SJCRH30 (cell line): ENCODE measurements at places on chromosomes 1 and 21. TPM values are rescaled to one million over a fixed set of nuclear protein-coding genes. Genes with fewer than 3 reads are reported as not detected.

DNA sequence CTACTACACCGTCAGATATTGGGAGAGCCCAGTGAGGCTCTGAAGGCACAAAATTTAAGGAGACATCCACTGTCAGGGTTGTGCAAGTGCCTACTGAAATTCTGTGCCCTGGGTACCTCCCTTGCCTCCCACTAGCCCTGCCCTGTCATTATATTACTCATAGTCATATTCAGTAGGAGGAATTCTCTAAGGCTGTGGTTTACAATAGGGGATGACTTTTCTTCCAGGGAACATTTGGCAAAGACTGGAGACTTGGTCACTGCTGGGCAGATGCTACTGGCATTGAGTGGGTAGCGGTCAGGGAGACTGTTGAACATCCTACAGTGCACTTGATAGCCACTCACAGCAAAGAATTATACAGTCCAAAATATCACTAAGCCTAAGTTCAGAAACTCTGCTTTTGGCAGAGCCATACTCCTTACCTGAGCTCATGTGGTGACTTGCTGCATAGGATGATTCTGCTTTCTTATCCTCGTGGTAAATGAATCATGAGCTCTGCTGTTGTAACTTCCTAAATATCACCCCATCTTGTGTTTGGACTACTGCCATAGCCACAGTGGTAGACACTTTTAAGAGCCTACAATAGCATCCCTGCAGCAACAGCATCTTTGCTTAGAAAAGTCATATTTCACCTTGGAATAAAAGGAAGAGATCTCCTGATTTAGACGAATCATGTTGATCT is 563.4 kb upstream of the PLXNA2 start:
- DNase-seq = no peak

KRTAP19-5 gene
- total RNA-seq = not detected in 2 replicates

- no peak for DNase-seq
Measured at GRCh38 chr1:17670587-17671313, 84.4 kb upstream of the ACTL8 start.

GRCh38 chr1:89910780-89911179 is 84.1 kb upstream of the ZNF326 start:
- DNase-seq = peak; percentile 33

DNA sequence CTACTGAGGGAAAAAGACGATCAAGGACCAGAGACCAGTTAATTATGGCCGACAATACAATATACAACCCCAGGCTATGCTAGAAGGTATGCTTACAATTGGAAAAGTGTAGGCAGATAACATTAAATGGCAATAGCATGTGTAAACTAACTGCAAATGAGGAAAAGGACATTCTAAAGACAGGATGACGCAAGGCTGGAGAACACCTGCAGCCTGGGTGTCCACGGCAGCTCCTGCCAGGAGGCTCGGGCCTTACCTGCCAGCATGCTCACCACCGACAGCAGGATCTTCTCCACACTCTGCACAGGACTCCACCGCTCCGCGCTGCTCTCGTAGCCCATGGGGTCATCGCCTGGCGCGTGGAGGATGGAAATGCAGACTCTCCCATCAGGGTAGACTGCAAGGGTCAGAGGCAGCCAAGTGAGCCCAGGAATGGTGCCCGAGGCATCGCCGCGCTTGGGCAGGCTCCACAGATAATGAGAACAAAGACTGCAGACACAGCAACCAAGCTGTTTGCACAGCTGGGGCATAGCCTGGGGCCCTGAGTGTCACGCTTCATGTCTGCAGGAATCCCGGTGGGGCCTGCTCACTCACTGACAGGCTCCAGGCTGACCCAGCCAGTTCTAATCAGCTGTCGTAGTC is 28.2 kb downstream of the UBE2G2 start:
- peak; percentile 98 for DNase-seq

- DNase-seq = no peak
Measured at GRCh38 chr1:110498270-110498669, 20.7 kb downstream of the KCNA10 start.

AMIGO1 gene
- total RNA-seq = 0.58 and 0.59 TPM in 2 replicates

DNA sequence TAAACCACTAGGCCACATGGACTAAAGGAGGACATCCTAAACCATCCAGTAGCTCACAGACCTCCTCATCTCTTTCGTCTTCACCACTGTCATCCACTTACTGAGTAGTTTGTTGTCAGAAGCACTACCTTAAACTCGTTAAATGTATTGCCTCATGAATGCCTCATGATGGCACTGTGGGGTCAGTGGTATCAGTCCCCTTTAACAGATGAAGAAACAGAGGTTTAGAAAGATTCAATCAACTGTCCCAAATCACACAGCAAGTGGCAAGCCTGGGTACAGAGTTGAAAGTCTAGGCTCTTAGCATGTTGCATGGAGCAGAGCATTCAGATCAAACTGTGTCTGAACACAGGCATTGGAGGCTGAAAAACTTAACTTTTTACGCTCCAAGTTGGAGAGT is 183.6 kb upstream of the KIAA0040 start:
- no peak for DNase-seq

GRCh38 chr1:201385299-201385891 is 7.9 kb upstream of the TNNT2 start:
- peak; percentile 70 for DNase-seq

GRCh38 chr21:14686466-14687267 is 140.6 kb upstream of the SAMSN1 start:
- no peak for DNase-seq
